SK-N-SH (cell line): ENCODE measurements at places on chromosomes 13 and 19. TPM values are rescaled to one million over a fixed set of nuclear protein-coding genes. Genes with fewer than 3 reads are reported as not detected.

FRY gene
- polyA plus RNA-seq = 1.4 and 2.1 TPM in 2 replicates

ACTN4 gene
- 494 and 598 TPM in 2 replicates for polyA plus RNA-seq

- peak within 1 kb of the TSS; percentile 60; the same call in 1 of the 2 replicates for H3K27ac ChIP-seq
- peaks cover 8% of the 10 kb centered on the region for H3K4me1 ChIP-seq
Observed at GRCh38 chr13:48001114-48001881, at the start of gene SUCLA2. SUCLA2 (minus strand) TSS chr13:48001273; CDS start chr13:48001269, 4 bp downstream.

DNA sequence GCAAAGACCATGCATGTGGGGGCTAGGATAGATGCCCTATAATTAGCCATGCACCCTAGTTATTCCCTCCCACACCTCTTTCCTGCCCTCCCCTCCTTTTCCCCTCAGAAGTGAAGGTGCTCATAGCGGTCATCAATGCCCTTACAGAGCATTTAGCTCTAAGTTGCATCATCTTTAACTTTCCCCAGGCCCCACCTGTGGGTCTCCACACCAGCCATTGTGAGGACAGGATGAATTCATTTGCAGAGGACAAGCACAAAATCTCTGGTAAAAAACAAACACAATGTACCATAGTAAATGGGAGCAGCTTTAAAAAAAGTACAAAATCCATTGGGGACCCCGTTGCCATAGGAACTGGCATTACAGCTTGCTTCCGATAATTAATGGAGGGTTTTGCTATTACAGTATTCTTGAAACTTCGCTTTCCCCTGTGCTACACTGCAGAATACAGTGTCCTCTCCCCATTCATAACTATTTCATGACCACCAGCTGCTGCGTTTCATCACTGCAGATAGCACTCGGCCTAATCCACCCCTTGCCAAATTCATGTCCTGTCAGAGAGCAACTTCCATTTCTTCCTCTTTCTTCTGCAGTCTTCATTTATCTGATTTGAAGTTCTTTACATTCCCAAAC lies 110.5 kb downstream of the ZDHHC20 start:
- DNase-seq = no peak
- H3K27ac ChIP-seq = no peak overlapping the region
- H3K36me3 ChIP-seq = no peaks in the 10 kb centered on the region
- H3K27me3 ChIP-seq = no peaks in the 10 kb centered on the region
- H3K4me1 ChIP-seq = no peaks in the 10 kb centered on the region

DNA sequence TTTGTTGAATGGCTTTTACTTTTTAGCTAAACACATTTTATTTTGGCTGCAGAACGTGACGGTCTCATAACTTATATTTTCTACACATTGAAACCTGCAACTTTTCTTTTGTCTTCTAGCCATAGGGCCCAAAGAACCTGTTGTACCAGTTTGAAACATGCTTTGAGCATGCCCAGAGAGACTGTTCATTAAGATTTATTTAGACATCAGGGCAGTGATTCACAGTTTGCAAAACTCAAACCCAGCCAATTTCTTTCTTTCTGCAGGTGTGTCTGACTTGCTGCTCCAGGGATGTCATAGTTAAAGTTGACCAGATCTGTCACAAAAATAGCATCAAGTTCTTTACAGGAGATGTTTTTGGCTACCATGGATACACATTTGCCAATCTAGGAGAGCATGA lies 22.0 kb downstream of the SAE1 start:
- no peak for DNase-seq
- peaks cover 53% of the 10 kb centered on the region for H3K36me3 ChIP-seq
- peak overlapping the region; percentile 50; the same call in 1 of the 2 replicates for H3K27ac ChIP-seq
- H3K4me1 ChIP-seq = peaks cover 5% of the 10 kb centered on the region
- no peaks in the 10 kb centered on the region for H3K27me3 ChIP-seq
